ENCODE measurements at places on chromosomes 12 and 14.

DNA sequence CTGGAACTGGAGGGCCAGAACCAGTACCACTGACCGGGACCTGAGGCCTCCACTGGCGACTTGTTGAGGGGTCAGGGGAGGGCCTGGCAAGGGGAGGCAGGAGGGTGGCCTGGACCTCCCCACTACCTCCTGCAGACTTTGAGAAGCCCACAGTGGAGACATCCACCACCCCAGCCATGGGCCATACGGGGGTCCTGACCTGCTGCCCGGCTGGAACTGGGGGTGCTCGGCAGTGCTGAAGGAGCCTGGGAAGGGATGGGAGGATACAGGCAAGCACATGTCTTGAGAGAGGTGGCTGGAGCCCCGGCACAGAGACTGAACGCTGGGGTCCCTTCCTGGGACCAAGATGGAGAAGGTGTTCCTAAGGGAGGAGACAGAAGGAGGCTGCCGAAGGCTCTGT is 14.3 kb downstream of the NGB start:
- DNase-seq: no peak

GRCh38 chr14:59272633-59273032 is 84.2 kb downstream of the DAAM1 start:
- no peak for DNase-seq

DNA sequence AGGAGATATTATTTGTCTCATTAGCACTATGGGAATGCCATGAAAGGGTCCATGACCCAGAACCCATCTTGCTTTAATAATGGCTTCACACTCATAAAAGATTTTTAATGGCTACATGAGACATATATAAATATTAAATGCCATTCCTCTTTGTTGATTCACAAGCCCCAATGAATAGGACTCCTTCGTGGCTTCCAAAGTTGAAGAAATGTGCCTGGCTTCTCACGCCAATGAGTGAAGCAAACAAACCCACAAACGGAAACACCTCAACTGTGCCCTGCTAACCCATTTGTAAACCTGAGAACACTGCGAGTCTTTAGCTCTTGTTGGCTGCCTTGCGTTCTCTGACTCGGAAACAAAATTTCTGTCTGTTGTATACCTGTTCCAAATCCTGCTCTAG is 381.7 kb upstream of the DDHD1 start:
- DNase-seq: no peak

GRCh38 chr14:24784981-24785380 is 151.0 kb upstream of the GZMB start:
- no peak for DNase-seq

GRCh38 chr14:50025776-50026175 is 90.6 kb downstream of the VCPKMT start:
- no peak for DNase-seq

DNA sequence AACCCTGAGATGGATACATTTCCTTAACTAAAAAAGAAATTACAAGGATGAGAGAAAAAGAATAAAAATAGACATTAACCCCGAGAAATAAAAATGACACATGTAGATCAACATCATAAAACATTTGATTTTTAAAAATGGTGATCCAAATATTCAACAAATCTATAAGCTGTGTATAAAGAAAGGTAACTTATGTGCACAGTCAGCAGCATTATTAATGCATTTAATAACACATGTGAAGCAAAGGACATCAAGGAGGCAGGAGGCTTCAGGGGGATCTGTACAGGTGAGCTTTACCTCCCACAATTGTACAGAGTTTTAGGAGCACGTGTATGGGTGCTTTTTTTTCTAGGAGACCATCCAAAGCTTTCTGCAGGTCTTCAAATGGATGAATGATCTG is 76.1 kb downstream of the MED13L start:
- no peak for DNase-seq

DNA sequence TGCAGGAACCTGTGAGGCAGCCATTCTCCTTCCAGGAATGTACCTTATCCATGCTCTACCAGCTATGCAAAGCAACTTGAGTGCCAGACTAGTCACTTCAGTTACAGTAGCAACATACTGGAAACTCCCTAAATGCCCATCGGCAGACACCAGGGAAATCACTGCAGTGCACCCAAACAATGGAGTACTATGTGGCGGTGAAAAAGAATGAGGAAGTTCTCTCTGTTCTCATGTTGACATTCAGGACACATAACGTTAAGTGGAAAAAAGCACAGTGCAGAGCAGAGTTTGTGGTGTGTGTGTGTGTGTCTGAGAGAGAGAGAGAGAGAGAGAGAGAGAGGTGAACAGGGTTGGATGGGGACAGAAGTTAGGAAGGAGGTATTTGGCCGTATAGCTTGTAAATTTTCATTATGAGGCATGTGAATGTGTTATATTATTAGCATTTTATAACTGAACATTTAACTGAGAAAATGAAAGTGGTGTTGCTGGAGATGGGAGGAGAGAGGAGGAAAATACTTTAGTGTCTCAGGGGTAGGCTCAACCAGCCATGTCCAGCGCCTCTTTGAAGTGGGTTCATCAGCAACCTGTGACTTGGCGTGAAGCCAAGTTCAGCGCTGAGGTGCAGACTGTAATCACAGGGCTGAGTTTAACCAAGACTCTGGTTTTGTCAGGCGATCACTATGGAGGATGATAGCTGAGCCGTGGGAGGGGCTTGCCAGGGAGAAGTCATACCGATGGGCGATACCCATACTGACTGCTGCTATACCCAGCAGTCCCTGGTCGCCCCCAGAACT is 17.3 kb downstream of the TNFAIP2 start:
- DNase-seq: no peak

GRCh38 chr14:86955771-86956354 is 1037.1 kb downstream of the GALC start:
- DNase-seq: no peak

DNA sequence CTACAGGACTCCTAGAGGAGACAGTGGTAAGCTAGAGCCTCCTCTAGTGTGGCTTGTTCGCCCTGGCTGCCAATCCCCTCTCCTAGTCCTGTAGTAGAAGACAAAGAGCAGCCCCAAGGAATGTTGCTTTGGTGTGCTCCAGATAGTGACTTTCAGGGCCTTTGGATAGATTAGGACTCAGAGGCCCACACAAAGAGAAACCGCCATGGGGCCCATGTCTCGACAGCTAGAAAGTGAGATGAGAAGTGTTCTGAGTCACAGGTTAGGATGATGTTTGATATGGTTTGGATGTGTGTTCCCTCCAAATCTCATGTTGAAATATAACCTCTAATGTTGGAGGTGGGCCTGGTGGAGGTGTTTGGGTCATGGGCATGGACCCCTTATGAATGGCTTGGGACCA is 51.8 kb upstream of the JDP2 start:
- no peak for DNase-seq

GRCh38 chr12:16358878-16359277 is 11.4 kb downstream of the MGST1 start:
- DNase-seq: no peak

- DNase-seq: no peak
These were observed 13.9 kb upstream of the PRICKLE1 start for GRCh38 chr12:42603246-42603990.

DNA sequence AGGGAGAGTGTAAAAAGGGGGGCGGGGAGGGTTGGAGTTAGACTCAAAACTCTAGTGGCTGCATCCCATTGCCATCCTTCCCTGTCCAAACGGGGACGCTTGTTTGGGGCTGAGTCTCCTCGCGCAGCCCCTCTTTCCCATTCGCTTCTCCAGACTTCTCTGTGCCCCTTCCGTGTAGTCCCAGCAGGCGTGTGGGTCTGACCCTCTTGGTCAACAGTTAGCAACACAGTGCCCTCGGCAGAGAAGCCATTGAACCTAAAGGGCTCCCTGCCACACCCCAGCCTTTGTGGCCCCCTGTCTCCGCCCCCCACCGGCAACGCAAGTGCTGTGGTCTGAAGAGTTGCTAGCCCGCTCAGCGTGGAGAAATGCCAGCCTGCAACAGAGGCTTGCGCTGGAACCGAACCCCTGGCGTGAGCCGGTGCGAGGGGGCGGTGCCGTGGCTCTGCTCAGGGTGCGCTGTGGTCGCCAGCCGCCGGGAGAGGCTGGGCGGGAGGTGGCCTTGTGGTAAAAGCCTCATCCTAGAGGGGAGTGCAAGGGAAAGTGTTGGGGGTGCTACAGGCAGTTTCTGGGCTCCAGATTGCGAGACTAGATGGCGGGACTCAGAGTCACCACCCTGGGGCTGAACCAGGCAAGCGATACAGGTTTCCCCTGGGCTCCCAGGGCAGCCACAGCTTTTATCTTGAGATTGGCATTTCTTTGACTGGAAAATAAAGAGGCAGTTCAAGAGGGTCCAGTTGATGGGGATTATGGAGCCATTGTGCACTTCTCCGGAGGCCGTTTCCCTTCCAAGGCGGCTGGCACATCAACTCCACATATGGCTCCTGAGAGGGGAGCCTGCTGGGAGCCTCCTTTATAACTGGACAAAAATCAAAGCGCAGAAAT is 2.1 kb downstream of the PLXNC1 start:
- no peak for DNase-seq

GRCh38 chr12:77678621-77679020 is 152.1 kb upstream of the NAV3 start:
- no peak for DNase-seq

- no peak for DNase-seq
These were observed 7.7 kb upstream of the PLEKHG7 start for GRCh38 chr12:92695056-92695455.

GRCh38 chr14:68448252-68448902 is 344.5 kb downstream of the ZFP36L1 start:
- no peak for DNase-seq

GRCh38 chr14:102758087-102758486 is 19.2 kb upstream of the TRAF3 start:
- DNase-seq: no peak

GRCh38 chr12:52600071-52600470 is 1.2 kb downstream of the KRT72 start:
- no peak for DNase-seq

GRCh38 chr12:76777765-76778216 is 13.9 kb downstream of the ZDHHC17 start:
- no peak for DNase-seq

GRCh38 chr12:103901518-103902173 is 28.6 kb upstream of the HSP90B1 start:
- no peak for DNase-seq

GRCh38 chr12:112010415-112011344 is 2.3 kb downstream of the TMEM116 start:
- no peak for DNase-seq

GRCh38 chr14:78764645-78765044 is 594.5 kb downstream of the NRXN3 start:
- no peak for DNase-seq

GRCh38 chr14:106845286-106846087 is 1319.1 kb downstream of the TMEM121 start:
- no peak for DNase-seq

GRCh38 chr14:60211153-60211552 is 37.9 kb upstream of the PPM1A start:
- no peak for DNase-seq

DNA sequence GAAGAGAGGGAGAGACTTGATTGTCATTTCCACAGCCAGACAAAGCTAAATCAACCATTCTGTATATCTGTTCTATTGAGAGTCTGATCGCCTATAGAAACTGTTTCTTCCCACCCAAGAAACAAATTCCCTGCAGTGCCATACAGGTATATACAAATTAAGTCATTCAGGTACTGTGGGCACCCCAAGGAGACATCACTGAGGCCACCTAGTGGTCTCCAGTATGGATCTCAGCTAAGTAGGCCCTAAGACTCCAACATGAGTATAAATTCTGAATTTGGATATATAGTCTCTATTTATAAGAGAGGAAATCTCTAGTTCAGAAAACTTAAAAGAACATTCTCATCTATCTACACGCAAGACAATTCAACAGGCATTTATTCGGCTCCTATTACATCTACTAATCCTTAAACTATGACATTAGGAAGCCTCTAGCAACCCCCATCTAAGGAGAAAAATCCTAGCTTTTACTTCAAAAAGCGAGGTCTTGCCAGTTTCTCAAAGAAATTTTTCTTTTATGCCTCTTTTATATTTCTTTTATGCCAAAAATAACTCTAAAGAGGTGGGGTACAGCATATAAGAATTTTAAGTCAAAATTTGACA is 62.6 kb downstream of the DCAF5 start:
- no peak for DNase-seq

GRCh38 chr14:96065661-96066459 is 26.7 kb downstream of the C14orf132 start:
- no peak for DNase-seq

DNA sequence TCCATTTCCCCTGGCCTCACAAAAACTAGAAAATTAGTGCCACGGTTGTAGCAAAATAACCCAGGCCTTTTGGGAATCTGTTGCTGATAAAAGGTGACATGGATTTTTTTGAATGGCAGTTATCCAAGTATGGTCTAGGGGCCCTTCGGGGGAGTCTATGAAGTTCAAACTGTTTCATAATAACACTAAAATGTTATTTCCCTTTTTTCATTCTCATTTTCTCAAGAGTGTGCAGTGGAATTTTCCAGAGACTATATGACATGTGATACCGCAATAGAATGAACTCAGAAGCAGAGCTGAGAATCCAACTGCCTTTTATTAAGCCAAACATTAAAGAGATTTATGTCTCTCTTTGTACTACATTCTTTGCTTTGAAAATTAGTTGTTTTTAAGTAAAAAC is 26.9 kb downstream of the GSTZ1 start:
- no peak for DNase-seq

GRCh38 chr12:11765421-11765816 is 115.9 kb downstream of the ETV6 start:
- DNase-seq: no peak

DNA sequence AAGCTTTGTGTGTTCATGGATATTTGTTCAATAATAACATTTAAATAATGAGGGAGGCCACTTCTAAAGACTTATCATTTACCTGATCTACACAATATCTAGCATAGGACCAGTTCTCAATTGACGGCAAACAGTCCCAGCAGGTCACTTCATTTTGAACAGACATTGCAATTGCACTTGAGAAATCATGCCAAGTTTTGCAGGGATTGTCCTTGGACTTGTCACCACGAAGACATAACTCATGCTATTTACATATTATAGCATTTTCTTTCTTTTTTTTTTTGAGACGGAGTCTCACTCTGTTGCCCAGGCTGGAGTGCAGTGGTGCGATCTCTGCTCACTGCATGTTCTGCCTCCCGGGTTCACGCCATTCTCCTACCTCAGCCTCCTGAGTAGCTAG is 34.5 kb upstream of the BICD1 start:
- no peak for DNase-seq

DNA sequence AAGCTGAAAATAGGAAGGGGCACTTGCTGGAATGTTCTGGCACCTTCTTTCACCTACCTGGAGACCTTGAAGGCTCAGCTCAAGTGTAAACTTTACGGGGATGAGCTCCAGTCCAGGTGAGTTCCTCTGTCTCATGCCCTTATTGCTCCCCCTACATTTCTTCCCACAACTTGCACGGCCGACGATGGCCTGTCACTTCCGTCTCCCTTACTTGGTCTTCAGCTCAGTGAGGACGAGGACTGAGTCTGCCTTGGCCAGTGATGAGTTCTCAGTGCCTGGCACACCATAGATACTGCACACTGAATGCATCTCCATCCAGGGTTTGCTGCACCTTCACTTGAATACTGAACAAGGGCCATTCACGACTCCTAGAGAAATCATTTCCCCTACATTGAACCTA is 21.4 kb downstream of the ADGRD1 start:
- no peak for DNase-seq

Measured in stimulated activated CD4-positive, alpha-beta T cell treated with anti-CD3 and anti-CD28 coated beads, TNF-alpha, amount 100 ng/mL, for 24 hours (primary cell).